CD4-positive, alpha-beta T cell treated with Interleukin-21 for 1 hour (primary cell): ENCODE measurements at places on chromosomes 4 and X.

- DNase-seq, result no peak
Measured at GRCh38 chr4:182904211-182904761, 12.9 kb downstream of the DCTD start.

GRCh38 chr4:40719008-40719623 is 30.6 kb upstream of the NSUN7 start:
- DNase-seq, result no peak

DNA sequence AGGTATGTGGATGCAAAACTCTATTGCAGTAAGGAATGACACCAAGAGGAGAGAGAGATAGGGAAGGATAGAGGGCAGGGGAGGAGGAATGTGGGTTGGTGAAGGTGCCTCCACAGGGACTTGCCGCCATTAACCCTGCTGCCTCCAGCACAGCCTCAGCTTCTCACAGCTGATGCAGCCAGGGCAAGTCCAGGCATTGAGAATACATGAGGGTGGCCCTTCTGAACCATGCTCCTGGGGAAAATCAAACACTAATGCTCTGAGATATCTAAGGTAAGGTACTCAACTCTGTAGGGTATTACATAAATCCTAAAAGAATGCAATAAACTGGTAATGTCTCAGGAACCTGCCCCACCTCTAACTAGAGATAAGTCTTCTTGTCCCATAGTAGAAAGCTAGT is 28.7 kb downstream of the UGT2B7 start:
- no peak for DNase-seq

- DNase-seq, result peak; percentile 88
Measured at GRCh38 chrX:54529552-54530356, at the start of gene GNL3L. TSS of gene GNL3L (plus strand) at chrX:54530219. CDS start at chrX:54532567, 2,348 bp downstream.

- DNase-seq, result no peak
Measured at GRCh38 chr4:6963139-6963611, 53.5 kb downstream of the TBC1D14 start.

- no peak for DNase-seq
Measured at GRCh38 chr4:106594291-106594952, 225.8 kb upstream of the GIMD1 start.

GRCh38 chr4:186792728-186793366 is 69.2 kb upstream of the FAT1 start:
- no peak for DNase-seq

GRCh38 chr4:186920992-186921391 is 197.3 kb upstream of the FAT1 start:
- DNase-seq, result no peak

DNA sequence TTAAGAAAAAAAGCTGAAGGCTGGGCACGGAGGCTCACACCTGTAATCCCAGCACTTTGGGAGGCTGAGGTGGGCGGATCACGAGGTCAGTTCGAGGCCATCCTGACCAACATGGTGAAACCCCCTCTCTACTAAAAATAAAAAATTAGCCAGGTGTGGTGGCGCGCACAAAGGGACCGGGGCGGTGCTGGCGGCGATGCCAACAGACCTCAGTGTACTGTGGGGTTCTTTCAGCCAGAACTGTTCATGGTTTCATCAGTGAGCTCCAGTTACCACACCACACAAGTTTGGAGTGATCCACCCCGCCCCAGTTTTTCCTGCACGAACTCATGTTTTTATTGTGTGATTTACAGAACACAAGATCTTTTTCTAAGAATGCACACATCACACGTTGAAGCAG is 21.2 kb upstream of the IRAK1 start:
- no peak for DNase-seq

DNA sequence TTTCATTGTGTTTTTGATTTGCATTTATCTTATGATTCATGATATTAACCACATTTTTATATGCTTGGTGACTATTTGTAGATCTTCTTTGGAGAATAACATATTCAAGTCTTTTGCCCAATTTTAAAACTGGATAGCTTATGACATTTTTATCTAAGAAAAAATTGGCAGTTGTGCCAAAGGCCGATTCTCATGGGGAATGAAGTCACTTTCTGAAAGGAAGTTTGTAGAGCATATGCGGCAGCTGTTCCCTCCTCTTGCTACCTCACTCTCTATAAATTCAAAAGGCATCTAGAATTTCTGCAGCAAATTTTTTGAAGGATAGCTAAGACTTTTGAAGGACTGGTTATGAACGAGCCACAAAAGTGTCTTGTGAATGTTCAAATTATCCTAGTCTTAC is 2353.5 kb downstream of the ARAP2 start:
- DNase-seq, result no peak

DNA sequence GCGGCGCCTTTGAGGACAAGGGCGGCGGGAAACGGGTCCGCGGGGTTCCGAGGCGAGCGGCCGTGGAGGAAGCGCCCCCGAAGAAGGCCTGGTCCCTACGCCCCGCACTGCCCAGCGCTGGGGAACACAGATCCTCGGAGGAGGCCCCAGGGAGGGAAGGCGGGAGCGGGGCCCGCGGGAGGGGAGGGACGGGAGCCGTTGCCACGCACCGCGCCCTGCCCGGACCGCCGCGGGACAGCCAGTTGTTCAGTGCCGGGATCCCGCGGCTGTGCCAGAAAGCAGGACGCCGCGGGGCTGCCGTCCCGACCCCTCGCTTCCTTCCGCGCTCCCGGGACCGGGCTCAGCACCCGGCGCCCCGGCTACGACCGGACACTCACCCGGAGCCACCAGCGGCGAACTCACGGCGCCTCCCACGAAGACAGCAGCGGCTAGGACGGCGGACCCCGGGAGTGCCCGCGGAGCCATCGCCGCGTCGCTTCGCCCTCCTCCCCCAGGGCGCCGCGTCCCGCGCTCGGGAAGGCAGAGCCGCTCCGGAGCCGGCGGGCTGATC is 278 bp downstream of the RELL1 start:
- no peak for DNase-seq

GRCh38 chrX:13285693-13286092 is 34.2 kb downstream of the ATXN3L start:
- DNase-seq, result no peak

DNA sequence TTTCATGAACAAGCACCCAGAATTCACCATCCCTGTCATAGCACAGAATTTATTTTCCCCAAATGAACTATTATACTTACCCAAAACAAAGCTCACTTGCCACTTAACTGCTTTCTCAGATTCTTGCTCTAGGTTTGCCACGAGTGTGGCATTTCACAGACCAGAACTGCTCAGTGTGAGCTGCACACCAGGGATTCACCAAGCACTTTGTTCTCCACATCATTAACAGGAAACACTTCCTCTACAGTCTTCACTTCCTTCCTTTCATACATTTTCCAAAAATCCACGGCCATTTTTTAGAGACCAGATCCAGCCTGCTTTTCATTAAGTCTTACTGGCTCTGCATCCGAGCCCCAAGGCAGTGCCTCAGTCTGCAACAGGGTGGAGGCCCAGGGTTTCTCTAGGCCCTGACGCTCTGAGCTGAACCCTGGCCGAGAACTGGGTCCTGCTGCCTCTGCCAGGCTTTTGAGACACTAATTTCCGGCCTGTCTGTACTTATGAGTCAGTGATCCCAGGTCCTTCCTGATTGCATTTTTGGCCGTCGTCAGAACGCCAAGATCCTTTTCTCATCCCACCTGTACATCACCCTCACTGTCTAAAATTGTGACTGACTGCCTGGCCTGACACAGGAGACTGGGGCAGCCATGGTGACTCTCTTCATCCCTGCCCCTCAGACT is 67.6 kb upstream of the MTNR1A start:
- no peak for DNase-seq

DNA sequence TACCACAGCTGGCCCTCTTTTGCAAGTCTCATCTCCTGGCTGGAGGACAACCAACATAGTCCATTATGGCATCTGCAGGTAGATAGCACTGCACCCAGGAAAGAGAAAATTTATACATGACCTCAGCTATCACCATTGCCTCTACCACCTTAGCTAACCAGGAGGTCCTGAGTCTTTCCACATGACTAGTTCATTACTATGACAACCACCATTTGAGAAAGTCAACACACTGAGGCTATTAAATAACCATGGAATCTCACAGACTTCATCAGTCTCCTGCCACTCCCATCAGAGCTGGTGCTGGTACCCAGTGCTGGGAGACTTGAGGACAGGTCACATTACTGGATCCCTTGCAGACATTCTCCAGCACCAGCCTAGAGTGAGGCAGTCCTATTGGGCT is 285.9 kb downstream of the GBA3 start:
- DNase-seq, result no peak

DNA sequence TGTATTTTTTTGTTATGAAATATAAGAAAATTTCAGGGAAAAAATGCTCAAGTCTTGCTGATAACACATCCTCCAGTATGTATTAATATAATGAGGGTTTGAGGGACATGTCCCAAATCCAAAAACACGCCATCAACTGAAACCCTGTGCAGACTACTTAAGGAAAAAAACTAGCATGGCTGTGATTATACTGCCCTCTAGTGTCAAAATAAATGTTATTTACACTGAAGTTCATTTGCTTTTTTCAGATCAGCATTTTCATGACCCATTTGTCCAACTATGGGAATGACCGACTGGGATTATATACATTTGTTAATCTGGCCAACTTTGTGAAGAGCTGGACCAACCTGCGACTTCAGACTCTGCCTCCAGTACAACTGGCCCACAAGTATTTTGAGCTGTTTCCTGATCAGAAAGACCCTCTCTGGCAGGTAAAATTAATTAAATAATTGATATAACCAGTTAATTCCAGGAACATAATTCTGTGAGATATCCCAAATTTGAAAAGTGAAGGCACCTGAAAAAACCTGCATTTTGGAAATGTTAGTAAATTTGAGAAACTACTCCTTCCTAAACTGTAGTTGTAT is 128.5 kb downstream of the PRSS12 start:
- DNase-seq, result peak; percentile 21
